G401 (cell line): ENCODE measurements at places on chromosomes 6 and 20.
A peak's percentile ranks its signal among the peaks of the same experiment; 100 is the strongest.

- no peak for DNase-seq
These were observed 361.1 kb downstream of the FOXA2 start for GRCh38 chr20:22223236-22223635.

DNA sequence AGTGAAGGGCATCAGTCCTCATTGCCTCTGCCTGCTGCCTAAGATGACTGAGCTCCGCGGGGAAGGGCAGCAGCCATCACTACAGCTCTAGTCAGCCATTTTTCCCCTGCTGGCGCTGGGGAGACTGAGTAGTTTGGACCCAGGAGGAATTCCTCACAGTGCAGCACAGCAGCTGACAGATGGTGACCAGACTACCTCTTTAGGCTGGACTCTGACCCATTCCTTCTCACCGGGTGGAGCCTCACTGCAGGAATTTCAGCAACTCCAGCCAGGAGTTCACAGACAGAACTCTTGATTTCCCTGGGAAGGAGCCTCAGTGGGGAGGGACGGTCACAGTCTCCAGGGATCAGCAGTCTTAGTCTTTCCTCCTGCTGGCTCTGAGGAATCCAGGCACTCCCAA is 492.0 kb upstream of the MMS22L start:
- DNase-seq = no peak

- no peak for DNase-seq
These were observed 11.0 kb downstream of the TTBK1 start for GRCh38 chr6:43254138-43254817.

DNA sequence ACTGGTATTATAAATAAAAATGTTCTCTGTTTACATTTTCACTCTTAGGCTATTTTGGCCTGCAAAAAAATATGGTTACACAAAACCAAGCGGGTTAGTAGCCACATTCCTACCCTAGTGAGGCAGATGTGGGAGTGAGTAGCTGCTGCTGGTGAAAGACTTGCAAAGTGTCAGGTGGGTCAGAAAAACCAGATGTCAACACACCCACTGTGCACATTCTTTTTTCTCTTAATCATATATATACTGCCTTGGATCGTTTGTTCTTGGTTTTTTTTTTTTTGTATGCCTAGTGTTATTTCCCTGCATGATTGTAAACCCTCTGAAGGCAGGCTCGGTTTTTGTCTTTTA is 68.0 kb upstream of the TFB1M start:
- no peak for DNase-seq

DNA sequence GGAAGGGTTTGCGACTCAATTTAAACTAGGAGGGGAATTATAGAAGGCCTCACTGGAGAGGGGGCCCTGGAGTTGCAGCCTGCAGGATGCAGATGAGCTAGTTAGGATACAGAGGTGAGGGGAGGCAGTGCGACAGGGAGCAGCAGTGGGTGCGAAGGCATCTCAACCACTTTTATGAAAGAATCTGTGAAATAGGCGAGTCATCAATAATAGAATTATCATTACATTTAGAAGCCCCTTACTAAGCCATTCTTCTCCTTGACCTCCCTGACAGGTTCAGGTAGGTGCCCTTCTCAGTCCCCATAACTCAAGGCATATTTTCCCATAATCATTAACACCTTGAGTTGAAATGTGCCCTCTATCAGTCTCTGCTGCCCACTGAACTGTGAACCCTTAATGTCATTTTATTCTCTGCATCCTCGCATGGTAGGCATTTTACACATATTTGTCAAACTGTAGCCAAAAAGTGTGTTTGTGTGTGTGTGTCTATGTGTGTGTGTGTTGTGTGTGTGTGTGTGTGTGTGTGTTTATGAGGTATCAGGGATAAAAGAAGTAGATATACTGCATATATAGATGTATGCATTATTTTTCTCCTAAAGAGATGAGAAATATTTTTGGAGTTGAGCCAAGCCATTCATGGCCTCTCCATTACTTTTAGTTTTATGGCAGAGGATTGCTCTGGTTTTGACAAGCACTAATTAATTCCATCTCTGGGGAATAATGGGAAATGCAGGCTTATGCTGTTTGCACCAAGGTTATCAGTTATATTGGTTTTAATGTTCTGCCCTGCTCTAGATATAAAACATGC is 898.8 kb downstream of the KIF16B start:
- DNase-seq = no peak

DNA sequence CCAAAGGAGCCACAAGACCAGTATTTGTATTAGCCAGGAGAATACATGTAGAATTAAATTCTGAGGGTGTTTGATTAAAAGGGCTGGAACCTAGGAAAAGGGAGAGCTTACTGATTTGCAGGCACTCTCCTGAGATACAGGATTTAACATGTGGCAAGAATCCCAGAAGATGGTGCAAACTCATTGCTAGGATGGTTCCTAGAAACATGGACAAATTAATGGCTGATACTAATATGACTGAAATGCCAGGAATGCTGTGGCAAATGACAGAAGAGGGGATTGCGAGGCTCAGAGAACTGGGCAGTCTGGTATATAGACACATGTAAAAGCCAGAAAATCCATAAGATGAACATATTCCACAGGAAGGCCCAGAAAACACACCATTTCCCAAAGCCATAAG is 118.1 kb downstream of the RWDD2A start:
- DNase-seq = no peak

- no peak for DNase-seq
These were observed 742.8 kb downstream of the MAFB start for GRCh38 chr20:39946053-39946810.

GRCh38 chr20:17797161-17797560 is 97.4 kb downstream of the BANF2 start:
- no peak for DNase-seq

GRCh38 chr6:91083211-91083610 is 496.3 kb upstream of the MAP3K7 start:
- DNase-seq = peak; percentile 40
